ENCODE measurements at places on chromosomes 16 and 17.
A peak's percentile ranks its signal among the peaks of the same experiment; 100 is the strongest.

- no peak for DNase-seq
Measured at GRCh38 chr16:28927815-28928214, 2.8 kb upstream of the RABEP2 start.

DNA sequence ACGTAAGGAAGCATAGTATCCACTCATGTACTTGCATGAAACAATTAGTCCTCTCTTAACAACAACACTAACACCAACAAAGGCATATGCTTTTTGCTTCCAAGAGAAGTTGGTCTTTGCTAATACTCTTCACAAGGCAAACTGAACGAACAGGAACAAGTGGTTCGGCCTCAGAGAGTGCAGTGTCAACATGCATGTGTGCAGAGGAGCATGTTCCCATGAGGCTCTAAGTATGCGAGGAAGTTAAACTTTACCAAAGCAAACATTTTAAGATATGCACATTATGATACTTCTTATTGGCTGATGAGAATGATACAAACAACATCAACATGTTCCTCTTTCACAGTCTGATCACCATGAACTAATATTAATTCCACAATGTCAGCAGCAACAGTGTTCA lies 285.3 kb upstream of the IRX5 start:
- DNase-seq: no peak

GRCh38 chr16:10562361-10562899 lies 18.0 kb downstream of the EMP2 start:
- DNase-seq: no peak

DNA sequence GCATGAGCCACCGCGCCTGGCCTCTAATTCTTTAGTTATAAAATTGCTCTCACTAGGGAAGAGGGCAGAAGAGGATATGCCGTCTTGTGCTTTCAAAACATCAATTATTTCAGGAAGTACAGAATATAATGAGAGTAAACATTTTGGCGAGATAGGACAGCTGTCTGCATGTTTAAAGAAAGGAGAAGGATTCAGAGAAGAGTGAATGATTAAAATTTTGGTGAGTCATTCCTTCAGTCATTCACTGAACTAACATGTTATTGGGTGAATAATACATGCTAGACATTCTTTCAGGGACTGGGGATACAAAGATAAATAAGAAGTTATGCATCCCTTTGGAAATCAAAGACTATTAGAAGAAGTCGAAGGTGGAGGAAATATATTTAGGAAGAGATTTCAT lies 590.3 kb upstream of the GOT2 start:
- no peak for DNase-seq

DNA sequence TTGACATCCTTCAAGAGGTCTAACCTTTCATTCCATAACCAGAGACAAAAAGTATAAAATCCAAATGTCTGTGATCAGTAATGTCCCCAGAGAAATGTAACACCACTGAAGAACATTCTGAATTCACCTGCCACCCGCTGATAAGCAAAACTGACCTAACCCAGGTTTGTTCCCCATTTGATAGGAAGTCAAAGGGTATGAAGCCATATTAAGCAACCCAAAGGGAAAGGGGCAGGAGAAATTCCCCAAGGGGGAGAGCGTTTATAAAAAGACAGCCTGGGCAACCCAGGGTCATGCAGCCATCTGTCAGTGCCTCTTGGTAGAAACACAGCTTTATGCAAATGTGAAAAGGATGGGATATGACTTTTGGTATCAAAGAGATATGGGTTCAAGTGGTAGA lies 30.7 kb upstream of the PIK3R6 start:
- DNase-seq: no peak

- no peak for DNase-seq
Measured at GRCh38 chr16:86424985-86425384, 85.3 kb upstream of the FOXF1 start.

- no peak for DNase-seq
Measured at GRCh38 chr17:21196126-21196525, 17.8 kb downstream of the TMEM11 start.

- DNase-seq: no peak
Measured at GRCh38 chr17:17164676-17165075, 41.5 kb downstream of the PLD6 start.

DNA sequence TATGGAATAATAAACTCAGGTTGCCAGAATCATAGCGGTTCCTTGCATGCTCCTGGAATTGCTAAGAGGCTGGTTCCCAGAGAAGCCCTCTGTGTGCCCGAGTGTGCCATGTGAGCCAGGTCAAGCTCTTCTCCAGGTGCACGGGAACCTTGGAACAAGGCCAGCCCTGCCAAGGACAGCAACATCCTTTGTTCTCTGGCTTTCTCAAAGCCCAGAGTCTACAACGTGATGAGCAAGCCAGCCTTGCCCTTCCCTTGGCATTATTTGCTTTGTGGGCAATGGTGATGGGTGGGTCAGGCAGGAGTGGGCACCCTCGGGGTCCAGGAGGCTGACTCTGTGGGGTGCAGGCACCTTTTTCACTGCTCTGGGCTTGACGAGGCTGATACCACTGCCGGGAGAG lies 14.2 kb upstream of the SEC14L1 start:
- DNase-seq: no peak

DNA sequence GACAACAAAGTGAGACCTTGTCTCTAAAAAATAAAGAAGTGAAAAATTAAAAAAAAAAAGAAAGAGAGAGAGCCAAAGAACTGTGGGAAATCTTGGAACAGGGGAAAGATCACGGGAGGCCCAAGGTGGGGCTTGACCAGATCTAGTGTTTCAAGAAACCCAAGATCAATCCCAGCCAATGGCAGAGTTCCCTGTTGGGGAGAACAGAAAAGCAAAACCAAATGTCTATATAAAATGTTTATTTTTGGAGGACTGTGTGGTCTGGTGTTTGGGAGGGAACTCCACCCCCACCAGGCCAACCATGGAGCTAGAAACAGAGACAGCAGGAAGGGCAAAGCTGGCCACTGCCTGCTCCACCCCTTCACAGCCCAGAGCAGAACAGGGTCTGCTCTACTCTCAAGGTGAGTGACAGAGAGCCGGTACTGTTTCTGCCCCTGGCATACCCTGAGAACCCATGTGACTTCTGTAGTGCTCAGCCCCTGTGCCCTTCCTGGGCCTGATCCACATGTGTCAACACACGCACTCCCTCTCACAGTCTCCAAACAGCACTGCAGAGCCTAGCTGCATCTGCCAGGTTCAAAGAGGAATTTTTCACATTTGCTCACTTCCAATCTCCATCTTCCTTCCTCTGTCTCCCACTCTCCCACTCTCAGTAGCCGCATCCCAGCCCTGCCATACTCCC lies 3.7 kb downstream of the TMEM101 start:
- no peak for DNase-seq

GRCh38 chr17:78147315-78147998 lies 1.3 kb downstream of the C17orf99 start:
- no peak for DNase-seq

GRCh38 chr17:16915752-16916556 lies 56.0 kb downstream of the TNFRSF13B start:
- DNase-seq: no peak

GRCh38 chr16:16861546-16861945 lies 482.6 kb downstream of the NPIPA7 start:
- DNase-seq: no peak

DNA sequence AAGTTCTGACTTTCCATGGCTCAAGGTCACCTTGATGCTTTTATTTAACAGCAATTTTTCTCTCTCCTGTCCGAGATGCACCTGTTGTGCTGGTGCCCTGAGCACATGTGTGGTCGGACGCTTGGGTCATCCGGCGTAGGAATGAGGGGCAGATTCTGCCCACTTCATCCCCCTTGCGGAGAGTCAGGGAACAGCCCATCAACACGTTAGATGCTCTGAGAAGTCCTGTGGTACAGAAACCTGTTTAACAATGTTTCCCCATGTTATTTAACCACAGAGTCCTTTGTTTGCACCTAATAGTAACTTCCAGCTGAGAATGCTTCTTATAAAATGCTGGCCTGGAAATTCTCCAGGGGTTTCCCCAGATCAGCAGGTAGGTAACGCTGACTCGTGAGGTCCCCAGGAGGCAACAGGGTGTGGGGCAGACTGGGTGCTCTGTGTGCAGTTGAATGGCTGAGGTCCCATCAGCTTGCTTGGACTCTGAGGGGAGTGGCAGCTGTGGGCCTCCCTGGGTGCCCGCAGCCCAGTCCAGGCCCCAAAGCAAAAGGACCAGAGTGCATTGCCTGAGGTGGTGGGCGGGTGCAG lies 17.8 kb downstream of the DOC2B start:
- no peak for DNase-seq

DNA sequence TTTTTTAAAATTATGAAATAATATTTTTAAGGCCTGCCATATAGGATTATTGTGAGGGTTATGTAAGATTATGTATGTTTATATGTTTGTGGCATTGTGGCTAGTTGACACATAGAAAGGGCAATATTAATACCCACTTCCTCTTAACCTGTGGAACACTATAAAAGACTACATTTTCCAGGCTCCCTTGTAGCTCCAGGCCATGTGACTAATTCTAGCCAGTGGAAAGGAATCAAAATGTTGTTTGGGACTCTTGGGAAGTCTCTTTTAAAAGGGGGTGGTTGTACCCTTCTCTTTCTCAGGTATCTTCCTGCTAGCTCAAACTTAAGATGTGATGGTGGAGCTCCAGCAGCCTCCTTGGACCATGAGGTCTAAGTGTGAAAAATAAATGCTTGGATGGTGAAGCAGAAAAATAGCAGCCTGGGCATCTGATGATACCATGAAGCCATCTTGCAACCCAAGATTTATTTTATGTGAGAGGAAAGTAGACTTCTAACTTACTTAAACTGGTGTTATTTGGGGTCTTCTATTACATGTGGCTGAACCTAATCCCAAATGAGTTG lies 39.2 kb downstream of the TEKT5 start:
- DNase-seq: no peak

DNA sequence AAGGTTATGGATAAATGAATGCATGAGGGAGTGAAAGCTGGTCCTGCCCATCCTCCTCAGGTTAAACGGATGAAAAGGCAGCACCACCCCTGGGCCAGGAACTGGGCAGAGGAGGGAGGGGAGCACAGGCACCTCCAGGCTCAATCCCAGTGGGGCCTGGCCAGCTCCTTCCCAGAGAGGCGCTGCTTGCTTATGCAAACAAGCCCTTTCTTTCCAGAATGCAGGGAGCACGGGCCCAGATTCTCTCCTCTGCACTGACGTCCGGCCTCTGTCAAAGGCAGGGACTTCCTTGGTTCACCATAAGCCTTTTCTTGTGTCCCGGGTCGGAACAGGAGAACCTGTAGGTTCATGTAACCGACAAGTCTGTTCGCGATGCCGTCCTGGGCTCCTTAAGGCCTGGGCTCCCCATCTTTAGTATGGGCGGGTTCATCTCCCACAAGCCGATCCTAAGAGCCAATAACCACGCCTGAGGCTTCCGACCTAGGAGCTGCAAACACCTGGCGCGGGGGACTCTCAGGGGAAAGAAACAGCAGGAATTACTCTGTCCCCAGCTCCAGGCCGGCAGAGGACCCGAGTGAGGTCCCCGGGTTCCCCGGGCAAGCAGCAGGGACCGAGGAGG lies 16.3 kb downstream of the ENPP7 start:
- DNase-seq: no peak

DNA sequence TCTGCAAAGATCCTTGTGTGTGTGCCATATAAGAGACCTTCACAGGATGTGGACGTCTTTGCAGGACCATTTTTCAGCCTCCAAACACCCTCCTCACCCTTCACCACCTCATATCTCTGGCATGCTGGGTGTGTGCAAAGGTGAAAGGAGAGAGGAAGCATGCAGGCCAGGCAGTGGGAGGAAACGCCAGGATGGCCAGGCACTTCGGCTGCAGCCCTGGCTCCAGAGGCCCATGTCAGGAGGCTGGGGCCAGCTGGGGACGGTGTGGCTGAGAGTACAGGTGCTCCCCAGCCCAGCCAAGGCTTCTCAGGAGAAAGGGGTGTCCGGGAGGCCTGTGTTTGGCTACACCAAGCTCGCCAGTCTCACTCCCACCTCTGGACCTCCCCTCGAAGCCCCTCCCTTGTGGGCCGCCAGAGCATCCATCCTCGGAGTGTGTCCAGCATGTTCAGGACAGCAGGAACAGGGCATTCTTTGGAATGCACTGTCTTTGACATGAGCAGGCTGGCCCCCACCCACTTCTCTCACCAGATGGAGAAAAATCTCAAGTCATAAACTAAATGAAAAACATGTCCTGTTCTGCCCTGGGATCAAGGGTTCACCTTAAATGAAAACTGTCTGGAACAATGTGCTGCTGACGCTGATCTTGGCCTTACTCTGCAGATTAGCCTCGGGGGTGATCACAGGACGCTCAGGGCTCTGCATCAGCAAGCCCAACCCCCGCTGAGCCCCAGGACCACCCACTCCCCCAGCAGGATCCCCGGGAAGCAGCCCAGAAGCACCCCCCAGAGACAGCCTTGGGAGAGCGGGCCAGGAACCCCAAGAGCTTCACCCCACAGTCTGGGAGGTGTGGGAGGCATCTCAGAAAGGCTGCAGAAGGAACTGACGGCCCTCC lies 15.9 kb downstream of the PEMT start:
- no peak for DNase-seq

GRCh38 chr16:87844809-87845208 lies 24.5 kb downstream of the SLC7A5 start:
- DNase-seq: no peak

GRCh38 chr17:50564916-50565315 lies 4.4 kb downstream of the CACNA1G start:
- DNase-seq: peak; percentile 19

GRCh38 chr16:11799509-11800381 lies 2.7 kb upstream of the ZC3H7A start:
- DNase-seq: no peak

GRCh38 chr16:17845031-17845430 lies 374.3 kb upstream of the XYLT1 start:
- no peak for DNase-seq

DNA sequence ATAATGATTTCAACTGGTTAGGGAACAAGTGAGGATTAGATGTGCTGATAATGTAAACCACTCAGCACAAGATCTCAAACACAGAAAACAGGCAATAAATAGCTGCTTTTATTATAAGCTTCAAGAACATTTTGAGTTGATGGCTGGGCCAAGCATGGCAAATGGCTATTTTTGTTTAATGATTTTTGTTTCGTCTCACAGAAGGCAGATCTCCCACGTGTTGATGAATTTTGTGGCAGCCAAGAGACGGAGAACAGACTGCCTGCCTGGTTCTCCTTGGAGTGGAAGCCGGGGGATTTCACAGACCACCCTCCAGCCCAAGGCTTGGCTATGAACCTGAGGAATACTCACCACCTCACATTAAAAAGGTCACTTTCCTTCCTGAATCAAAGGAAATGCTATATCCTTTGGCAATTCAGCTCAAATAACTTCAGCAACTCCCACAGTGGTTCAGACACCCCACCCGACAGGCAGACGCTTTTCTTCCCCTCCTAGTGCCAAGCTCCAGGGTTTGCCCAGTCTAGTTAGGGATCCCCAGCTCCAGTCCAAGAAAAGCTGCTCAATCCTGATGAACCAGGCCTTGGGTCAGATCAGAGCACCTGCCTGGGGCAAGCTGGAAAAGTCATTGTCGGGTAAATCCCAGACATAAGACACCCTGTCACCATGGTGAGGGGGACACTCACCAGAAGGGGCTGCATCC lies 593.5 kb downstream of the TOX3 start:
- no peak for DNase-seq
